ENCODE measurements at places on chromosomes 16 and 17.

- DNase-seq = no peak
Measured at GRCh38 chr16:14002416-14002990, 68.6 kb upstream of the MRTFB start.

- peak; percentile 92 for DNase-seq
Measured at GRCh38 chr17:31524926-31525800, 133.7 kb downstream of the RAB11FIP4 start.

- peak; percentile 39 for DNase-seq
Measured at GRCh38 chr16:85553436-85554113, 59.5 kb upstream of the GSE1 start.

DNA sequence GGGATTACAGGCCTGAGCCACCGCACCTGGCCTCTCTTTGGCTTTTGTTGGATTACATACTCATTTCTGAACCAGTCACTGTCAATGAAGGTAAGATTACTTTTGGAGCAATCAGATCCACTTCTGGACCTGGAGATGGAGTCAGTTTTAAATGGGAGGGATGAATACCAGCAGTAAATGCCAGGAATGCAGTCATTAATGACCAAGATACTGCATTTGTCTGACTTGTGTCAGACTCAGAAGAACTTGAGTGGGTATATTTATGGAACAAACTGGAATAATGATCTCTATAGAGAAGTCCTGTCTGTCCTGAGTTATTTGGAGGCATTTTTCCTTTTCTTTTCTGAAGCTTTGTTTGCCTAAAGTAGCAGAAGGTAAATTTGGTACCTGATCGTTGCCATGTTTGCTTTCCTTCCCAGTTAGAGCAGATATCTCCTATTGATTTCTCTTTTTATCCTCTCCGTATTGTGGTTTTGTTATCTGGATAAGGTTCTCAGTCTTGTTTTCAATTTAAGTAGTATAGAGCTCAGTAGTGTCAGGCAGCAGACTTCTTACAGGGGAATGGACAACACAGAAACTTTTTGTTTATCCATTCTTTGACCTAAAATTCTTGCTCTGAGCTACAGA, 10.7 kb downstream of the NLK start:
- DNase-seq = peak; percentile 14

Data from fibroblast of upper back skin (primary cell).